ENCODE measurements at places on chromosomes 3 and 15. TPM values are rescaled to one million over a fixed set of nuclear protein-coding genes. Genes with fewer than 3 reads are reported as not detected.

MORC1 gene
- total RNA-seq = not detected

DNA sequence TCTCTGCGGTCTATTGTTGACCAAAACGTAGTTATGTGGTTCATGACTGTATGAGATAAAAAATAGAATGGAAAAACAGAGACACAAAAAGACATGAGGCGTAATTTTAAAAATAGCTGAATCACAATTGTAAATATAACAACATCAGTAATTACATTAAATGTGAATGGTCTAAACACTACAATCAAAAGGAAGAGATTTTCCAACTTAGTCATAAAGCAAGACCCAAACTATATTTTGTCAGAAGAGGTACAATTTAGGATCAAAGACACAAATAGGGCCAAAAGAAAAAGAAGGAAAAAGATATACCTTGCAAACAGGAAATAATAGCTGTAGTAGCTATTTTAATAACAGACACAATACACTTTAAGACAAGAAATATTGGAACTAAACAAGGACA is 61.5 kb downstream of the LRRC28 start:
- DNase-seq = no peak

DNA sequence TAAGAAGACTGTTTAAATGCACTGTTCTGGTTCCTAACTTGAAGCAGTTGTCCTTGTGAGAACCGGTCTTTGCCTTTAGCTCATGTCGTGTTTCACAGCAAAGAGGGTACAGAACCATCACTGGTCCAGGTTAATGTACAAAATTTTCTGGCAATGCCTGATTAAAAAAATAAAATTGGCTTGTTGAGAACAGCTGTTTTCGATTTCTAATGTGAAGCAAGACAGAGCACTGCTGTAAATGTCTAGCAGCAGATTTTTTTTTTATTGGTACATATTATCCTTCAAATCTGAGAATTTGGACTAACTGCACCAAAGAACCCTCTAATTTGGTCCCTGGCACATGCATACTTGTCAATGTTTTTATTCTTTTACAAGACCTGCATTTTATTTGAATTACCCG is 103.3 kb downstream of the STT3B start:
- no peak for DNase-seq

ELL3 gene
- 1.5 TPM for total RNA-seq

GRCh38 chr3:172177046-172177445 is 137.7 kb downstream of the FNDC3B start:
- DNase-seq = no peak

GABRG3 gene
- total RNA-seq = not detected

- no peak for DNase-seq
Measured at GRCh38 chr3:53164911-53165310, 3.9 kb downstream of the PRKCD start.

DNA sequence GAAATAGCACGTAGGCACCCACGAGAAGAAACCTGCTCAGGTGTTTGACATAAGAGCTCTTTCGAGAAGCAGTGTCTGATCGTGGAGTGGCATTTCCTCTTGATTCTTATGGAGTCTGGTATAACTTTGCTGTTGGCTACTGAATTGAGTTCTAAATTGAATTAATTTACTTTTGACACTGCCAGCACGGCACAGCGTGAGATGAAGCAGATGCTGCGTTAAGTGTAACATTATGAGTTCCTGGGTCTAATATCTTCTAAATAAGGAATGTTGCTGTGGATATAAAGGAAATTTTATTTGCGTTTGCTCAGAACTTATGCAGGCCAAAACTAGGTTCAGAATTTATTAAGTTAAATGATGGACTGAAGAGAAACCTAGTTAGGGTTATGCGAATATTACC is 919.9 kb downstream of the TUSC7 start:
- DNase-seq = no peak

RHOV gene
- total RNA-seq = not detected

DNA sequence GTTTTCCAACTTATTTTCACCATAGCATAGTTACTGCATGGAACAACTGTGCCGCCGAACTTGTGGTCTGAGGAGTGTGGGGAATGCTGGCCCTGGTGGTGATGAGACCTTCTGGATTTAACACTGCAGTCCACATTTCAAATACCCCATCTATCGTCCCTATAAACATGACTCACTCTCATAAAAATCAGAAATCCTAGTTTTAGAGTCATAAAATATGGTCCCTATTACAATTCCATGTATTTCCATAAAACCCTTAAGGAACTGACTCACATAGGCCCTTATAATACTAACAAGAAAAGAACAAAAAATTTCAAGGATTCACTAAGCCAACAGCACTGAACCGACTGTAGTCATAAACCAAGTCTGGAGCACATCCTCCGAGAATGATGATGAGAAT is 147.2 kb downstream of the FOXP1 start:
- no peak for DNase-seq

DNA sequence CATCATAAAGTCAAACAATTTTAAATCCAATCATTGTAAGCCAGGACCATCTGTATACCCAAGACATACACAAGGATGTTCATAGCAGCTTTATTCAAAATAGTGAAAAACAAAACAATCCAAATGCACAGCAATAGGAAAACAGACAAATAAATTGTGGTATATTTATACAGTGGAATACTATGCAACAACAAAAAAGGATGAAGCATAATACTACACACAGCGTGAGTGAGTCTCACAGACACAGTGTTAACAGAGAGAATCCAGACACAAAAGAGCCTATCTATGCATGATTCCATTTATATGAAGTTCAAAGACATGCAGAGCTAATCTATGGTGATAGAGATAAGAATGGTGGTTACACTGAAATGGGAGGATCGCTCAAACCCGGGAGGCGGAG is 5.6 kb upstream of the MUC20 start:
- no peak for DNase-seq

DNA sequence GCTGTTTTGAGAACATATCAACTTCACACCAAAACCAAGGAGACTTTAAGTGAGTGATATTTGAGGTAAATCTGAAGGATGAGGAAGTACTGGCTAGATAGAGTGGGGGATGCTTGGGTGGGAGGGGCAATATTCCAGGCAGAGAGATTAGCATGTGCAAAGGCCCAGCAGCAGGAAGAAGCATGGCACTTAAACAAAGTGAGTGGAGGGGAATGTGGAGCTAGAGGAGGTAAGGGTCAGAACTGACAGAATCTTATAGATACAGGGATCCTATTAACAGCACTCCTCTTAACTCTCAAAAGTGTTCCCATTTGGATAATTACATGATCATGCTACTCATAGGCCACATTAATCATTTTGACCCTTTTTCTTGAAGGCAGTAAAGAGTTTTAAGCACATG is 41.4 kb upstream of the SPRED1 start:
- DNase-seq = no peak
